ENCODE measurements at places on chromosomes 6 and 20. TPM values are rescaled to one million over a fixed set of nuclear protein-coding genes. Genes with fewer than 3 reads are reported as not detected.

The C6orf15 gene
- polyA plus RNA-seq = not detected

The RIPK1 gene
- polyA plus RNA-seq = 20.0 TPM

The PRL gene
- not detected for polyA plus RNA-seq

The PARD6B gene
- 0.43 TPM for polyA plus RNA-seq

The PRRT1 gene
- 5.6 TPM for polyA plus RNA-seq

The LRFN2 gene
- polyA plus RNA-seq = not detected

The PLCB1 gene
- polyA plus RNA-seq = 3.6 TPM

The C20orf141 gene
- polyA plus RNA-seq = 1.4 TPM

The ADAT2 gene
- polyA plus RNA-seq = 2.8 TPM

The GMDS gene
- 21.4 TPM for polyA plus RNA-seq

The UBE3D gene
- 3.5 TPM for polyA plus RNA-seq

The UBD gene
- 0.67 TPM for polyA plus RNA-seq

The MMS22L gene
- polyA plus RNA-seq = 1.6 TPM

Measured in adipose tissue (tissue), 3 donors.